ENCODE measurements at places on chromosomes 3 and 15.

DNA sequence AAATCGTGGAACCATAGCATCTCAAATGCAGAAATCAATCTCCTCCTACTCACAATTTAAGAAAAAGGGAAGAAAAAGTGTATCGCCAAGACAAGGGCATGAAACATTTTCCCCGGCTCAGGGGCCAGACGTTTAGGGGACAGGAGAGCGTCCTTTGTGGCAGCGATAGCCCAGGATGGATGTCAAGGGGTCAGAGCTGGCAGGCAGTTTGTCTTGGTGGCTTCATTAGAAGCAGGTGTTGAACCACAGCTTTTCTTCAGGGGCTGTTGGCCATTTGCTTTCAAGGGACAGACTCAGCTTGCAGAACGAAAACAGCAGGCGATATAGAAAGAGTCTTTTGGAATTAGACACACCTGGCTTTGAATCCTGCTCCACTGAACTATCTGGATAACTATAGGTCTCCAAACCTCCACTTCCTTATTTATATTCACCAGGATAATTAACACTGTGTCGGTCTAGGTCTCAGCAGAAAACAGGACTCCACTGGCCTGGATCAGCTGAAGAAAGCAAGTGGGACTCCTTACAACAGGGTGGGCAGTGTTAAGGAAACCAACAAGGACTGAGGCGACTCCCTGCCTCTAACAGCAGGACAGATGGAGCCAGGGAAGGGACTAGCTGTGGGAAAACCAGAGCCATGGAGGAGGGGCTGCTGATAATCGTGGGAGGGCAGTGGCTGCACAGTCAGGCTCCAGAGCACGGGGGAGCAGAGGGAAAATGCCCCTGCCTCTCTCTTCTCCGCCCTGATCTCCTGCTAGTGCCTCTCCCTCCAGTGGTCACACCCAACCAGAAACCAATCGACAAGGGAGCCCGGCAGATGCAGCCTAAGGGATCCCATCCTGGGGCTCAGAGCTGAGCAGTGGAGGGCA, 123.6 kb downstream of the LIPC start:
- no peak for DNase-seq

DNA sequence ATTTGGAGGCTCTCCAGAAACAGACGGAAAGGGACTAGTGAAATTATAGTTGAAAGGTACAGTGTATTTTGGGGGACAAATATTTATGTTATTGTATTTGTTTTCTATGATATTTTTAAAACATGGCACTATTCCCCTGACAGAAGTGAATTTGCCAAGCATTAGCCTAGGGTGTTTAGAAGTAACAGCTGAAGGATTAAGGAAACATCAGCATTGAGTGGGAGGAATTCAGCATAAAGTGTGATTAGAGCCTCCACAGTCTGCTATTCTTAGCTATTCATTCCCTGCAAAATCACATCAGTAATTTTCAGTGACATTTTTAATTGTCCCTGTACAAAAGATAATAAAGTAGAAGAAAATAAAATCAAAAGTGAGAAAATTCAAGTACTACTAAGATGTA, 231.4 kb downstream of the ROBO2 start:
- no peak for DNase-seq

GRCh38 chr3:187739094-187739560, 6.1 kb downstream of the BCL6 start:
- DNase-seq: no peak

DNA sequence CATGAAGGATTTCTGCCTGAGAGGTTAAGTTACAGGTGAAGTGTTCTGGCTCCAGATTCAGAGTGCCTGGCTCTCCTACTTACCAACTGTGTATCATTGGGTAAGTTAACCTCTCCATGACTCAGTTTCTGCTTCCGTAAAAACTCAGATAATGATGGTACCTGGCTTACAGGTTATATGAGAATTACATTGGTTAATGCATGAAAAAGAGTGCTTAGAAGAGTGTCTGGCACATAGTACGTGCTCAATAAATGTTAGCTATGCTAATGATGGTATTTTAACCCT, 23.8 kb downstream of the CFAP161 start:
- DNase-seq: no peak

GRCh38 chr15:66261056-66261455, 7.5 kb upstream of the MEGF11 start:
- no peak for DNase-seq

- DNase-seq: no peak
Observed at GRCh38 chr3:144054766-144055165, 83.1 kb downstream of the DIPK2A start.

DNA sequence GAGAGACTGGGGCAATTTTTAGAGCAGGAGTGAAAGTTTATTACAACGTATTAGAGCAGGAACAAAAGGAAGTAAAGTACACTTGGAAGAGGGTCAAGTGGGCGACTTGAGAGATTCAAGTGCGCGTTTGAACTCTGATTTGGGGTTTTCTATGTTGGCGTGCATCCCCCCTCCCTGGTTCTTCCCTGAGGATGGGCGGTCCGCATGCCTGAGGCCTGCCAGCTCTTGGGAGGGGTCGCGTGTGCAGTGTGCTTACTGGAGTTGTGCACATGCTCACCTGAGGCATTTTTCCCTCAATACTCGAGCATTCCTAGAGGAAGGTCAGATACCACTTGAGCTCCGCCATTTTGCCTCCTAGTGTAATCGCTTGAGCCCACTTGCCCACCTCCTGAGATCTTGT, 10.4 kb upstream of the CHAC1 start:
- no peak for DNase-seq

- peak; percentile 93 for DNase-seq
Observed at GRCh38 chr3:179716811-179717210, 64.0 kb downstream of the USP13 start.

DNA sequence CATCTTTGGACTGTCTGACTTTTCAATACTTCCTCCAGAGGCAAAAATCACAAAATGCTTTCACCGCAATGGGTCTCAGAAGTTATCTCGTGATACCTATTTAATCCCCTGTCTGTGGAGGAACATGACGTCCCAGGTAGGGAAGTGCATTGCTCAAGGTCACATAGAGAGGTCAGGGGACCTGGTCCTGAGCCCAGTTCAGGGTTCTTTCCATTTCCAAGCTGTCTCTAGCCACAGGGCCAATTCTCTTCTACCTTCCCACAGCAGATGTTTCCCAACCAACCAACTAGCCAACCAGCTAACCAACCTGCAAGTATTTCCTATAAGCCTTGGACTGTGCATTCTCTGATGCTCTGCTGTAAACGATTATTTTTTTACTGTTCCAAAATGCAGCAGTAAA, 122.2 kb upstream of the DLG1 start:
- DNase-seq: no peak

- DNase-seq: no peak
Observed at GRCh38 chr3:49411535-49411967, 225 bp downstream of the RHOA start.

- no peak for DNase-seq
Observed at GRCh38 chr3:124428372-124429128, 301.7 kb upstream of the UMPS start.

GRCh38 chr15:67446449-67446848, 74.5 kb upstream of the C15orf61 start:
- DNase-seq: no peak

DNA sequence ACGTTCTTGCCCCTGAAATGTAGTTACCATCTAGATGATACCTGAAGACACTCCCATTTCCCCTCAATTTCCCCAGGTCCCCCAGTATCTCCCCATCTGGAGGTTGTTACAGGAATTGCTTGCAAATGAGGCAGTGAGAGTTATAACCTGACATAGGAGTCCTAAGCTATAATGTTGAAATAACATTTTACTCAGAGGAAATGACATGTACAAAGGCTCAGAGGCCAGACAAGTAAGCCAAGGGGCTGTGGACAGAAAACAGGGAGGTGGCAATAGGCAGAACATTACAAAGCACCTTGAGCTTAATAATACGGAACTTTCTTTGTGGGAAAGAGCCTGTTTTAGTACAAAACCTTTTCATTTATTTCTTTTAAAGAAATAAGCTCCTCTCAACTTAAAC, 171.9 kb downstream of the FRMD5 start:
- DNase-seq: peak; percentile 21

DNA sequence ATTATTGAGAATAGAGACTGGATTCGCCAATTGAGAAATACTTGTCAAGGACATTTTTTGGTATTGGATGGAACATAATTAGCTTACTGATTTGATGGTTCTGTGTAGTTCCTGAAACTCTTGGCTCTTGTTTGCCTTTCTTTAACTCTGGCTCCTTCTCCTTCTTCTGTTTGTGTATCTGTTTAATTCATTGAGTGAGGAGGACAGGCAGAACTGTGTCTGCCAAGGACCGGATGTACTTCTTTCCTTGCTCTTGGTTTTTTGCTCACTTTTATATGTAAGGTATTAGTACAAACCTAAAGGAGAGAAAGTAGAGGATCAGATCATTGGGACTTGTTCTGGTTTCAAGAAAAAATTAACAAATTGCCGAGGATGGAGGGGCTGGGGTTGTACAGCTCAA, 48.9 kb downstream of the TCF12 start:
- DNase-seq: no peak

DNA sequence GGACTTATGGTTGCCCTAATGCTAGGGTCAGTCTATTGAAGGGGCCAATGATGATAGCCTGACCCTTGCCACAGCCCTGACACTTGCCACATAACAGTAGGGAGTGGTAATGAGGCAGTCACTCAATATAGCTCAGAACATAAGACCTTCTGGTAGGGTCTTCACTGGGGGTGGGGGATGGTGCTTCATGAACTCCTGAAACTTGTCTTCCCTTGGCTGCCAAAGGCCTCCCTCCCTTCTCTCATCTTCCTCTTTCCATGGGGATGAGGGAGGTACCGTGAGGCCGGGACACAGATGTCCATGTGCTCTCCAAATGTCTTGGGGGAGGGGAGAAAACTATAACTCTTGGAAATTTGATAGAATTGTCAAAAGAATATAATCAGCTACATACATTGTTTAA, 21.1 kb upstream of the THSD4 start:
- DNase-seq: no peak

DNA sequence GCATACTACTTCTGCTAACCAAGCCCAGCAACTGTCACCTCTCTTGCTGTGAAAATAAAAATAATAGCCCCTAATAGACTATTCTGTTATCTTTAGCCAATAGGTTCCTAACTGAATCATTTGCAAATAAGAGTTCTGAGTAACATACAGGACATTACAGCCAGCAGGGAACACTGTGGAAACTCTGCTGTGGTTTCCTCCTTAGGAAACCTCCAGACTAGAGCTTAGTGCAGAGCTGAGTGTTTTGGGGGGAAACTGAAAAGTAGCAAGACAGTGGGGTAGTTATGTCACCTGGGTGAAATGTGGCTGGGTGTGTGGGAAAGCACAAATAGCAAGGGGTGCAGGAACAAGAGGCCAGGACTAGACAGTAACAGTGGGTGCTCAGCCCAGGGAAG, 32.4 kb downstream of the DZIP1L start:
- DNase-seq: no peak

GRCh38 chr3:36494461-36495109, 114.3 kb downstream of the STAC start:
- DNase-seq: peak; percentile 12

- DNase-seq: no peak
Observed at GRCh38 chr3:96027718-96028117, 786.7 kb upstream of the EPHA6 start.

- DNase-seq: no peak
Observed at GRCh38 chr3:72407766-72408165, 440.5 kb downstream of the SHQ1 start.

DNA sequence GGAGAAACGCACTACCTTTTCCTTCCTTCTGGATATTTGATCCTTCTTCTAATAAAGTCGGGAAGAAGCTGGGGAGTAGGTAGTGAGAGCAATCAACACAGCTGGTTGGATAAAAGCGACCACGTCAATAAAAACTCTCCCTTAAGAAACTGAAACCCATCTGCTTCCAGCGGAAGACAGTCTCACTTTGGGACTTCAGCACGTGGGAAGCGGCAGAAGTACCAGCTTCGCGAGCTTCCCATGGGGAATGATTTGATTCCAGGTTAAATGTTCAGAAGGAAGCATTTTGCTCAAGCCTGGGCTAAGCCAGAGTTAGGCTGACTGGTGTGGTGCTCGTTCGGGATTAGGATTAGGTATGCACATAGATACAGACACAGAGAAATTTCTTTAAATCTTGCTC, 262.3 kb upstream of the LYSMD4 start:
- no peak for DNase-seq

- DNase-seq: peak; percentile 56
Observed at GRCh38 chr15:95291898-95292472, 1038.5 kb upstream of the NR2F2 start.

DNA sequence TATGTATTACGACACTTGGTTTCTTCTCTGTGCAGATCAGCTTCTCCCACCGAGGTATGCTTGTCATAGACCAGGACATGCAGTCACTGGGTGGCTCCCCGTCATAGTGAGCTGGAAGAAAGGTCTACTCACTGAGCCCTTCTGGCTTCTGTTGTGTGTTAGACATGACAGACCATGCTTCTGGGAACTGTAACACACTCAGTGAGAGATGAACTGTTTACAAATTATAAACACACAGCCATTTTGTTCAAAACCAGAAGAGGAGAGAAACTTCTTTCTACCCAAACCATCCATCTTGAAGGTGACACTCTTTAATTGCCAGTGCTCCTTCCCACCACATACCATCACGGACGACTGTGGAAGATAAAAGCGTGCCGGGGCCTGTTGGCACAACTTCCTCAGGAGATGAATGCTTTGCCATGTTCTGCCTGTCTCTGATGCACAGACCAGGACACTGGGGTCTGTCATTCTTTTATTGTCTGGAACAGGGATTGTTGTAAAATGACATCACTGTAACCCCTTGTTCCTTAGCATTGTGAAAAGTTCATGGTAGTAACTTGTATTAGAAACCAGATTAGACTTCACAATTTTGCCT, 214.3 kb downstream of the MCTP2 start:
- DNase-seq: no peak

- no peak for DNase-seq
Observed at GRCh38 chr3:17360991-17361390, 381.4 kb downstream of the TBC1D5 start.

- DNase-seq: no peak
Observed at GRCh38 chr15:44243829-44244228, 44.7 kb upstream of the GOLM2 start.

- DNase-seq: no peak
Observed at GRCh38 chr3:14521611-14522010, 18.5 kb downstream of the GRIP2 start.

GRCh38 chr3:14352002-14352627, 50.3 kb upstream of the SLC6A6 start:
- peak; percentile 7 for DNase-seq

DNA sequence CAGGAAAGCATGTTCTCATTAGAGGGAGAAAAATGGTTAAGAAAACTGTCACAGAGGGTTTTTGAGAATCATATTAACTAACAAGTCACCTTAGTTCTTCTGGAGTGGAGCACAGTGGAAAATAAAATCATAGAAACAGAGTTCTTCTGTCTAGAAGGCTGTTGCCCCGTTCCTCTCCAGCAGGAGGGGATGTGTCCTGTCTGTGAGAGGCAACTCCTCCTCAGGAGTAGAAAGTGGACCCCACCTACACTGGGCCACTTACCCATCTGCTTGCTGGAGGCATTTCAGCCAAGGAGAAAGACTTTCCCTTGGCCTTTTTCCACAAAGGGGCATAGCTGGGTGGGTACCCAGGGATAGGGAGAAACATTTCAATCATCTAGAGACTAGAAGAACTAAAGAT, 106.6 kb downstream of the SSR3 start:
- peak; percentile 47 for DNase-seq

- DNase-seq: no peak
Observed at GRCh38 chr15:49328941-49329340, 94.1 kb upstream of the FGF7 start.
